ENCODE measurements at places on chromosomes 2 and 18. TPM values are rescaled to one million over a fixed set of nuclear protein-coding genes. Genes with fewer than 3 reads are reported as not detected.

The MAB21L4 gene
- 0.59 TPM for total RNA-seq

The ANKRD62 gene
- total RNA-seq, result not detected

The SLC35G4 gene
- not detected for total RNA-seq

The PTPRN gene
- total RNA-seq, result 2.2 TPM

The STPG4 gene
- not detected for total RNA-seq

The LRRTM4 gene
- total RNA-seq, result 0.08 TPM

The WNT6 gene
- total RNA-seq, result 0.08 TPM

The AFG3L2 gene
- 30.3 TPM for total RNA-seq

The CBLN2 gene
- total RNA-seq, result 0.42 TPM

The INPP5D gene
- total RNA-seq, result 8.9 TPM

DNA sequence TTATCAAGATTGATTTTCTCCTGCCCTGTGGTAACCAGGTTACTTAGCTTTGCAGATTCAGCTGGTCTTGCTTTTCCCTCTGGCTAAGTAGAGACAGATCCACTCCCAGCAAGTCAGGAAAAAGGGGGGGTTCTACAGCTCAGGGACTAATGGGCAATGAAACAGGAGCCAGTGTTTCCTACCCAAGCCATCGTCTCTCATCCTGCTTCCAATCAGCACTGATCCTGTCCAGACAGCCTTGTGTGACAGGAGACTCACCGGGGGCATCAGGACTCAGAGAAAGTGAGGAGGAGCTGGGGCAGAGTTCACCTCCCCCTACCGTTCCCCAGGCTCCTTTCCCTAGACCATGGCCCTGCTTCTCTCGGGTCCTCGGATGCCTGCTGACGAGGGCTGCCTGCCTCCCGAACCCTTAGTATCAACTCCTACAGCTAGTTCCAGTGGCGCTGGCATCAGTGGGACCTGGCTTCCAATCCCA is 307.6 kb downstream of the ALK start:
- no peak overlapping the region for H3K4me3 ChIP-seq
- H3K27ac ChIP-seq, result no peak overlapping the region
- peaks cover 4% of the 10 kb centered on the region for H3K4me1 ChIP-seq
- H3K36me3 ChIP-seq, result no peaks in the 10 kb centered on the region
- no peak for DNase-seq

DNA sequence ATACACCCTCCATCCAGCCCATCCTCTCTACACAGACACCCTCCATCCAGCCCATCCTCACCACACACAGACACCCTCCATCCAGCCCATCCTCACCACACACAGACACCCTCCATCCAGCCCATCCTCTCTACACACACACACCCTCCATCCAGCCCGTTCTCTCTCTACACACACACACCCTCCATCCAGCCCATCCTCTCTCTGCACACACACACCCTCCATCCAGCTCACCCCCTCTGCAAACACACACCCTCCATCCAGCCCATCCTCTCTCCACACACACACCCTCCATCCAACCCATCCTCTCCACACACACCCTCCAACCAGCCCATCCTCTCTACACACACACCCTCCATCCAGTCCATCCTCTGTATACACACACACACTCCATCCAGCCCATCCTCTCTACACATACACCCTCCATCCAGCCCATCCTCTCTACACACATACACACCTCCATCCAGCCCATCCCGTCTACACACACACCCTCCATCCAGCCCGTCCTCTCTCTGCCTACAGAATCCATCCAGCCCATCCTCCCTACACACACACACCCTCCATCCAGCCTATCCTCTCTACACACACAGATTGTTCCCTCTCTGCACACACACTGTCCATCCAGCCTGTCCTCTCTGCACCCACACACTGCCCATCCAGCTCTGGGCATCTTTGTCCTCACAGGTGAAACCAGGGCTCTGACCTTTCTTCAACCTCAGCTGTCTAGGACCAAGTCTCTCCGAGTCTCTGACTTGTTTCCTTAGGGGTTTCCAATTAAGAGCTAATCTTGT is 81.2 kb downstream of the EIPR1 start:
- no peak overlapping the region for H3K4me3 ChIP-seq
- H3K36me3 ChIP-seq, result no peaks in the 10 kb centered on the region
- no peaks in the 10 kb centered on the region for H3K27me3 ChIP-seq
- H3K4me1 ChIP-seq, result no peaks in the 10 kb centered on the region
- H3K27ac ChIP-seq, result no peak overlapping the region
- no peak for DNase-seq

GRCh38 chr2:237561221-237561620 is 5.2 kb upstream of the PRLH start:
- peaks cover 7% of the 10 kb centered on the region for H3K4me1 ChIP-seq
- H3K27me3 ChIP-seq, result no peaks in the 10 kb centered on the region
- H3K27ac ChIP-seq, result no peak overlapping the region
- H3K4me3 ChIP-seq, result no peak overlapping the region
- DNase-seq, result no peak

GRCh38 chr2:97995026-97995733 is 568 bp downstream of the TMEM131 start:
- H3K27ac ChIP-seq, result peak overlapping the region; percentile 98
- peak; percentile 66 for DNase-seq
- H3K4me1 ChIP-seq, result peaks cover 20% of the 10 kb centered on the region

- H3K4me1 ChIP-seq, result no peaks in the 10 kb centered on the region
- H3K36me3 ChIP-seq, result no peaks in the 10 kb centered on the region
- no peak for DNase-seq
- H3K4me3 ChIP-seq, result no peak overlapping the region
- H3K27me3 ChIP-seq, result no peaks in the 10 kb centered on the region
Measured at GRCh38 chr2:8550481-8550880, 131.4 kb upstream of the ID2 start.

DNA sequence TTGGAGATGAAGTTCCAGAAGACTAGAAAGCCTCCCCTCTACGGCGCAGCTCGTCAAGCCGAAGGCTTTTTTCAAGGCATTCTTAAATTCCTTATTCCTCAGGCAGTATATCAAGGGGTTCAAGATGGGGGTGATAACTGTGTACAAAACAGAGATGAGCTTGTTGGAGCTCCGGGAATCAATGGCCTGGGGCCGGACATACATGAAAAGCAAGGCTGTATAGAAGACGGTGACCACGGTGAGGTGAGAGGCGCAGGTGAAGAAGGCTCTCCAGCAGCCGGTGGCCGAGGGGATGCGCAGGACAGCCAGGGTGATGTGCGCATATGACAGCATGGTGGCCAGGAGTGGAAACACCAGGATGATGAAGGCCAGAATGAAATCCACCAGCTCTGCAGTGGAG is 8.2 kb downstream of the OR6B3 start:
- no peak overlapping the region for H3K27ac ChIP-seq
- peaks cover 7% of the 10 kb centered on the region for H3K27me3 ChIP-seq
- H3K4me3 ChIP-seq, result no peak overlapping the region
- DNase-seq, result no peak

DNA sequence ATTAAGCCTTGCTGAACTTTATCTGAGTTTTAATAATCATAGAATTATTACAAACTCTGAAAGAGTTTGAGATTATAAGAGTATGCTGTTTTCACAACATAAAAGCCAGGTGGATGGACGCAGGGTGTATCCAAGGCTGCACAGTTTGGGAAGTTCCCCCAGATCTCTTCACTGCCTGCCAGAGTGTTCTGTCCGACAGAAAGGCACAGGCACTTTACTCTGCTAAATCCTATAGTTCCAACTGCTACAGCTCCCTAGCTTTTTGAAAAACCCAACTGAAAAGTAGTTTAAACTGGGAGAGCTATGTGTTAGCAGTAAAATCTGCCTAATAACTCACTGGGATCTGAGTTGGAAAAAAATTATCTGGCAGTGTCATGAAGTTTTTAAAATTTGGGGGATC is 38.0 kb downstream of the MFSD6 start:
- H3K27ac ChIP-seq, result no peak overlapping the region
- H3K4me3 ChIP-seq, result no peak overlapping the region
- no peaks in the 10 kb centered on the region for H3K27me3 ChIP-seq
- H3K36me3 ChIP-seq, result no peaks in the 10 kb centered on the region

DNA sequence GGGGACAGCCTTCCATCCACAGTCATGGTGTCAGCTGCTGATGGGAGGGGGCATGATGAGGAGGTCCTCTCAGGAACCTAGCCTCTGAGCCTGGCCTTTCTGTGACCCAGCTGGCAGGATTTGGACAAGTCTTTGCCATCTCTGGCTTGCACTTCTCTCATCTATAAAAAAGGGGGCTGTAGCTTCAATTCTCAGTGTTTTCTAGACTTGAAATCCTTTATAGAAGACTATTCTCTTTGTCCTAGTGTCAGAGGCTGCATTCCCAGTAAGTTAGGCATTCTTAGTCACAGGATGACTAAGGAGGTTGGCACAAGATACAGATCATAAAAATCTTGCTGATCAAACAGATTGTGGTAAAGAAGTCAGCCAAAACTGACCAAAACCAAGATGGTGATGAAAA is 958.5 kb downstream of the CNTNAP5 start:
- DNase-seq, result no peak
- no peak overlapping the region for H3K4me3 ChIP-seq

DNA sequence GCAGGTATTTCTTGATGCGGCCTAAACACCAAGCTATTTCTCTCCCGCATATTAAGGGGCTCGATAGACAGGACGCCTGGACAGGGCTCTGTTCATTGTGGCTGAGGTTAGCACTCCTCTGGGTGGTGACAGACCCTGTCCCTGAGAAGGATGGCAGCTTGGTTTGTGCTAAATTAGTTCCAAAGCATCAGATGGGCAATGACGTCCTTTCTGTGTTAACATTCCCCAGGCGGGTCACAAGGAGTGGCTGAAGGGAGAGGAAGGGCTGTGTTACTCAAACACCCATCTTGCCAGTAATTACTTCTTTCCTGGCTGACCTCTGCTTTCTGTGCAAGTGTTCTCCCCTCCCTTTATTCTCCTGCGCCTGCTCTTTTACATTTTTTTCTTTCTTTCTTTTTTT is 75.0 kb downstream of the TMEM247 start:
- H3K4me1 ChIP-seq, result no peaks in the 10 kb centered on the region
- H3K27me3 ChIP-seq, result no peaks in the 10 kb centered on the region
- no peaks in the 10 kb centered on the region for H3K36me3 ChIP-seq
- no peak for DNase-seq
- H3K4me3 ChIP-seq, result no peak overlapping the region
- no peak overlapping the region for H3K27ac ChIP-seq

- H3K27me3 ChIP-seq, result no peaks in the 10 kb centered on the region
- H3K4me1 ChIP-seq, result no peaks in the 10 kb centered on the region
- no peak overlapping the region for H3K4me3 ChIP-seq
- no peaks in the 10 kb centered on the region for H3K36me3 ChIP-seq
- no peak for DNase-seq
- H3K27ac ChIP-seq, result no peak overlapping the region
Measured at GRCh38 chr2:137173463-137173862, 408.1 kb downstream of the THSD7B start.

GRCh38 chr2:223247136-223247535 is 195.1 kb downstream of the KCNE4 start:
- H3K27me3 ChIP-seq, result no peaks in the 10 kb centered on the region
- H3K27ac ChIP-seq, result no peak overlapping the region
- H3K36me3 ChIP-seq, result no peaks in the 10 kb centered on the region
- DNase-seq, result no peak
- no peak overlapping the region for H3K4me3 ChIP-seq

DNA sequence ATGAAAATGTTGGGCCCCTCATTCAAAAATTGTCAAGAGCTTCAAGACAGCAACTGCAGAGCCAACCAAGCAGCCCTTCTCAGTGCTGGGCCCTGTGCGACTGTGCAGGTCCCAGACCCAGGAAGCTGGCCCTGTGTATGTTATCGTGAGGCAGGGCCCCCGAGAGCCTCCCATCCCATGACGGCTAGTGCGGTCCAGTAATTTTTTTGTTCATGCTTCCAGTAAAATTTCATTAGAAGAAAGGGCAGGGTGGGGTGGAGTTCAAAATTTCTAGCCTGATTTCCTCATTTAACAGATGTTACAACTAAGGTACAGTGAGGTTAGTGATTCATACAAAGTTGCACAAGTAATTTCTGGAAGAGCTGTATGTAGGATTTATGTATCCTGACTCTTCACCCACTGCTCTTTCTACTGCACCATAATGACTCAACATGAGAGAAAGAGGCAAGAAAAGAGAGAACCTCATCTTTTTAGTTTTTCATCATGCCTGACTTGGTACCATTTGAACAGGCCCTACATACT is 105.5 kb downstream of the ZEB2 start:
- no peaks in the 10 kb centered on the region for H3K36me3 ChIP-seq
- peak overlapping the region; percentile 56 for H3K27ac ChIP-seq
- H3K4me3 ChIP-seq, result no peak overlapping the region
- H3K4me1 ChIP-seq, result no peaks in the 10 kb centered on the region

DNA sequence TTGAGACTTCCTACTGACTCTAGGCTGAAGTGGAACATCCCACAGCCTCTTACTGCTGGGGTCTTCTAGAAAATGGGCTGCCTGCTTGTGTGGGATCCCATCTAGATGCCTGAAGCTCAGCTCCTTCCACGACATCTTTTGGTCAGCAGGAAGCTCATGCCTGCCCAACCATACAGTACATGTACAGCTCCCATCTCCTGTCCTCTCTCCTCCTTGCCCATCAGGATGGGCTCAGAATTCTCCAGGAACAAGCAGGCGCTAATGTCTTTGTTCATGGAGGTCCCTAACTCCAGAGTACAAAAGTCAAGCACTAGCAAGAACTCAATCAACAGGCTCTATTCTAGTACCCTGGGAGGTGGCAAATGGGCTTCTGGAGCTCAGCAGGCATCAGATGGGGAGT is 31.7 kb upstream of the GPR17 start:
- H3K36me3 ChIP-seq, result no peaks in the 10 kb centered on the region
- no peak for DNase-seq
- no peak overlapping the region for H3K4me3 ChIP-seq
- H3K27me3 ChIP-seq, result no peaks in the 10 kb centered on the region
- H3K27ac ChIP-seq, result no peak overlapping the region

DNA sequence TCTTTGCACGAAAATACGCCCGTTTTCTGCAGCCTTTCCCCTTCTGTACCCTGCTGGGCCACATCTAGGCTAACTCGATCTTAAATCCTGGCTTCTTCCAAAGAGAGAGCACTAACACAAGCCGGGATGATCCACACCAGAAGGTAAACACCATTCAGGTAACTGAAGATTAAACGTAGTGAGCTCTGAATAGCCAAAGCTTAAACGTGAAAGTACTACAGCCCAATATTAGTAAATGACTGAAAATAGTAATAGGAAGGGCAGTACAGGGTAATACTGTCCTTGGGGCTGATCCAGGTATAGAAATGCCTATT is 422 bp upstream of the MRPL53 start:
- no peak for DNase-seq
- peak overlapping the region; percentile 97 for H3K4me3 ChIP-seq
- no peaks in the 10 kb centered on the region for H3K27me3 ChIP-seq
- H3K36me3 ChIP-seq, result peaks cover 12% of the 10 kb centered on the region
- peaks cover 10% of the 10 kb centered on the region for H3K4me1 ChIP-seq

DNA sequence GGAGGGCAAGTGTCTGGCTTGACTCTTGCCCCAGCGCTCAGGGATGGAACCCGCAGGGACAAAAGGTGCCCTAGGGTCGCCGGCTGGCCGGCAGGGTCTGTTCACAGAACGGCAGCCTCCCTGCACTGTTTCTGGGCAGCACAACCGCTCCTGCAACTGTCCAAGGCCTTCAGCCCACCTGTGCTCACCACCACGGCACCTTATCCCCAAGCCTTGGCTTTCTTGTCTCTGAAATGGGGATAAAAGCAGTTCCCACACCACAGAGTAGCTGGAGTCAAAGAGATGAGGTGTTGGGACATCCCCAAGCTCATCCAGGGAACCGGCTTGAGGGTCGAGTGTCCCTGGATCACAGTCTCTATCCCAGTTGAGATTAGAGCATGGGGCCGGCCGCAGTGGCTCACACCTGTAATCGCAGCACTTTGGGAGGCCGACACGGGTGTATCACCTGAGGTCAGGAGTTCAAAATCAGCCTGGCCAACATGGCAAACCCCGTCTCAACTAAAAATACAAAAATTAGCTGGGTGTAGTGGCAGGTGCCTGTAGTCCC is 4.7 kb downstream of the SNORC start:
- H3K27me3 ChIP-seq, result no peaks in the 10 kb centered on the region
- peaks cover 2% of the 10 kb centered on the region for H3K36me3 ChIP-seq
- no peak overlapping the region for H3K4me3 ChIP-seq
- no peak for DNase-seq
